ENCODE measurements at places on chromosomes 4 and X. TPM values are rescaled to one million over a fixed set of nuclear protein-coding genes. Genes with fewer than 3 reads are reported as not detected.

The MID2 gene
- polyA plus RNA-seq: not detected

The VCX3A gene
- polyA plus RNA-seq: 28.0 TPM

The CSN1S1 gene
- not detected for polyA plus RNA-seq

The GLRA3 gene
- 0.07 TPM for polyA plus RNA-seq

The CLDN22 gene
- polyA plus RNA-seq: not detected

The TCEAL9 gene
- polyA plus RNA-seq: 67.1 TPM

The SORCS2 gene
- not detected for polyA plus RNA-seq

The CLDN2 gene
- not detected for polyA plus RNA-seq

The STPG2 gene
- polyA plus RNA-seq: not detected

The GC gene
- not detected for polyA plus RNA-seq

The TBC1D8B gene
- 0.30 TPM for polyA plus RNA-seq

DNA sequence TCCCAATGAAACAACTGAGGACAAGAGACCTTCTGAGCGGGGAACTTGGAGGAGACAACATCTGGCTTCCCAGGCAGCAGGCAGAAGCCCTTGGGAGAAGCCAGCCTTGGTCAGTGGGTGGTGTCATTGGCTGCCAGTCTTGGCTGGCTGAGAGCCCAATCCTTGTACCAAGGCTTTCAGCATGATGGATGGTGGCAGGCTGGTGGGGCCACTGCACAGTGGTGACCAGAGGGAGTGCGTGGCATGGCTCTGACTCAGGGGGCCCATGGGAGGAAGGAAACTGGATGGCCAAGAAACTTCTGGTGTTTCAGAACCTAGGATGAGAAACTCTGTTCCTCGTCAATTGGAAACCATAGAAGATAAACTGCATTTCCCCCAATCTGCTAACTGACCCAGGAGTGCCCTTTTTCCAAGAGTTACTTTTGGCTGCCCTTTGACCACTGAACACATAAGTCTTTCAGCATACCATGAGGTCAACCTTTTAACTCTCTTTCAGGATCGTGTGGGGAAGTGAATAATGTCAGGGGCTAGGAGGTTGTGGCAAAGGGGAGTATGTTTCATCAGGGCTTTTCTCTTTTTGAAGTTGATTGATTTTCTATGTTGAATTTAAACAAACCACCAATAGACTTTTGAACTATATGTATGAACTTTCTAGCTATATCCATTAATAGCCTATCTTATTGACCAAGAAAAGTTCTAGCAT, 60.9 kb downstream of the SOWAHB start:
- DNase-seq: no peak
- no peaks in the 10 kb centered on the region for H3K27me3 ChIP-seq
- H3K4me3 ChIP-seq: no peak overlapping the region
- no peaks in the 10 kb centered on the region for H3K36me3 ChIP-seq
- H3K27ac ChIP-seq: no peak overlapping the region

GRCh38 chr4:109209647-109210046, 92.8 kb downstream of the COL25A1 start:
- H3K27me3 ChIP-seq: no peaks in the 10 kb centered on the region
- no peak overlapping the region for H3K27ac ChIP-seq
- H3K4me1 ChIP-seq: no peaks in the 10 kb centered on the region
- H3K36me3 ChIP-seq: no peaks in the 10 kb centered on the region
- DNase-seq: no peak
- no peak overlapping the region for H3K4me3 ChIP-seq

DNA sequence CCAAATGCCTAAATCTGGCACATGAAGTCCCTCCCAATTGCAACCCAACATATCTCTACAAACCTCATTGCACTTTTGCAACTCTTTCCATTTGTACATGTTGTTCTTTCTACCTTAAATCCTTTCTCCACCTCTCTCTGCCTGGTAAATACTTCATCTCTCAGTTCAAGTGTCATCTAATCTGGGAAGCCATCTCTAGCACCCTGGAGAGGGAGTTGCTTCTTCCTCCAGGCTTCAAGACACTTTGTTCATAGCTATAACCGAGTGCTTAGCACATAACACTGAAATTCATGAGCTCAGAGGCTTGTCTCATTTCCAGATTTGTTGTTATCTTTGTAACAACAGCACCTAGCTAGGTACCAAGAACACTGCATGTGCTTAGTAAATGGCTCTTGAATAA, 114.8 kb upstream of the NAP1L5 start:
- peaks cover 6% of the 10 kb centered on the region for H3K4me1 ChIP-seq
- H3K27ac ChIP-seq: no peak overlapping the region
- no peaks in the 10 kb centered on the region for H3K36me3 ChIP-seq
- no peak for DNase-seq
- H3K27me3 ChIP-seq: no peaks in the 10 kb centered on the region
- no peak overlapping the region for H3K4me3 ChIP-seq

GRCh38 chrX:135112096-135112729, 8.1 kb downstream of the ETDB start:
- no peak overlapping the region for H3K27ac ChIP-seq
- no peaks in the 10 kb centered on the region for H3K27me3 ChIP-seq
- peak; percentile 10 for DNase-seq
- H3K36me3 ChIP-seq: no peaks in the 10 kb centered on the region

GRCh38 chr4:120754590-120754989, 167.9 kb downstream of the PRDM5 start:
- no peak for DNase-seq
- H3K36me3 ChIP-seq: no peaks in the 10 kb centered on the region
- H3K4me3 ChIP-seq: no peak overlapping the region

GRCh38 chrX:83508526-83509253, 600 bp downstream of the POU3F4 start:
- H3K4me1 ChIP-seq: no peaks in the 10 kb centered on the region
- no peak overlapping the region for H3K4me3 ChIP-seq

DNA sequence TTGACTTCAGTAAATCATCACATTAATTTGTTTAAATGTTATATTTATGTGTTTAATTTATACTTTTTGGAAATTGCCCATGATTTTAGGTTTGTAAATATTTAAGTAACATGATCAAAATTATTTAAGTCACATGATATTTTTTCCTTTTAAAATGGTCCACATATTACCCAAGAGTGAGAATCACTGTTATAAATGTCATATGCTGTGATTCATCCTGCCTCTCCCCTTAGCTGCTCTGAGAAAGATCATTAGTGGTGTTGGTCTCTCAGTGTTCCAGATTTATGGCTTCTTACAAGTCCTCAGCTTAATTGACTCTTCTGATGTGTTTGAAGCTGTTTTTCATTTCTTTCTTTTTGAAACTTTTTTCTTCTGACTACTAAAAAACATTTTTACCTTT, 70.1 kb downstream of the SPANXN4 start:
- no peak overlapping the region for H3K4me3 ChIP-seq
- H3K27me3 ChIP-seq: no peaks in the 10 kb centered on the region
- H3K27ac ChIP-seq: no peak overlapping the region
- H3K36me3 ChIP-seq: no peaks in the 10 kb centered on the region
- H3K4me1 ChIP-seq: no peaks in the 10 kb centered on the region

DNA sequence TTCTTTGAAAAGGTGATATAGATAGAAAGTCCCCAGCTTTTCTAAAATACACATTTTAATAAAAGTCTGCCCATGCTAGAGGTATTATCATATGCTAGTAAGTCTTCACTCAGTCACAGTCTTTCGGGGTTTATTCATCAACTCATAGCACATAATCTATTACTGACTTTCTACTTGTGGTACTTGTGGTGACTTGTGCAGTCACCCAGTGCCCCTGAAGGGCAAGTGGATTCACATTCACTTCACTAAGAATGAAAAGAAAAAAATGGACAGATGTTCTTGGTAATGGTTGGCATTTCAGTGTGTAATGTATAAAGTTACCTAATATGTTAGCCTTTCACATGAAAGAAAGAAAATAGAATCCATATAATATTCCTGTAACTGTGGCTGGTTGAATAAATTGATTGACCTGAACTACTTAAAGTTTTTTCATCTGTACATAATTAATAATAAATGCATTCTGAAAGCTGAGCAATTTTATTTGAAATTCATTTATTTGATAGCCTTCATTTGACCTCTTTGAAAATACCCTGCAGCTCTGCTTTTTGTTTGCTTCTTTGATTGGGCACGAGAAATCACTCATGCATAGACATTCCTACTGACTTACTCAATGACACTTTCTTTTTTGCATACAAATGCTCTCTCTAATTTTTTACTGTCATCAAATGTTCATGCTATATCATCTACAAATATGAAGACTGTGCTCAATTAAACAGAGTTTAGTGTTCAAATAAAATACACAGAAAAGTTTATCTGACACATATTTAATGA, 39.5 kb upstream of the ZNF330 start:
- DNase-seq: no peak
- no peaks in the 10 kb centered on the region for H3K27me3 ChIP-seq
- no peak overlapping the region for H3K27ac ChIP-seq
- no peak overlapping the region for H3K4me3 ChIP-seq
- no peaks in the 10 kb centered on the region for H3K36me3 ChIP-seq

DNA sequence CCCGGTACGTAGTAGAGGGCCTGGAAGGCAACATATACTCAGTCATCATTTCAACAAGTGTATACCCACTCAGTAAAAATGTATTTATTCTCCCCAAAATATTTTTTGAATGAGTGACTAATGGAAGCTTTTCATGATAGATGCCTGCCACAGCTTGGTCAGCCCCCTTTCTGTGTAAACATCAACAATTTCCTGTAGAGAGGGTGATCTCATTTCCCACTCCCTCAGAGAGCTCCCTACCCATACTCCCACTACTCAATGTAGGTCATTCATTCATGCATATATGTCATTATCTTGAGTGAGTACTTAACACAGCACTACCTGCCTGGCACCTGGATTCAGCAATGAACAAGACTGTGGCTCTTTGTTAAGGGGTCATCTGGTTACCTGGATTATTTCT, 81.9 kb downstream of the STK32B start:
- H3K36me3 ChIP-seq: no peaks in the 10 kb centered on the region
- H3K27me3 ChIP-seq: peaks cover 14% of the 10 kb centered on the region
- DNase-seq: no peak

DNA sequence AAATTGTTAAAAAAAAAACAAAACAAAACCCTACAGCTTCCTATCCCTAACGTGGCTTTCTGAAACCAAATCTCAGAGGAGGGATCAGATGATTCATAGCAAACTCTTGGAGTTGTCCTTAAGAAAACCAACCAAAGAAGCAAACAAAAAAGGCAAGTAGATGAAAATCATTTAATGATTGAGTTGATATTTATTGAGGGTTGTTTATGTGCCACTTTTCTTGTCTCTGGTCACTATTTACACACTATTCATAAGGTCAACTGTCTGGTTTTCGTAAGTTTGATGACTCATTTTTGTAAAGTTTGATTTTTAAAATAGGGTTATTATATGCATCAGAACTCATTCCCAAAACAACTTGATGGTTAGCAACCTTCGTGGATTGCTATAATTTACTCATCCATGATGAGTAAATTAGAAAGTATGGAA, 133.4 kb downstream of the UNC5C start:
- no peak overlapping the region for H3K27ac ChIP-seq
- H3K36me3 ChIP-seq: no peaks in the 10 kb centered on the region
- H3K4me1 ChIP-seq: no peaks in the 10 kb centered on the region
- no peak overlapping the region for H3K4me3 ChIP-seq
- DNase-seq: no peak

GRCh38 chrX:69988955-69989394, 60.8 kb downstream of the AWAT2 start:
- no peak for DNase-seq
- H3K4me1 ChIP-seq: no peaks in the 10 kb centered on the region
- H3K27me3 ChIP-seq: no peaks in the 10 kb centered on the region
- H3K27ac ChIP-seq: no peak overlapping the region
- no peaks in the 10 kb centered on the region for H3K36me3 ChIP-seq

All from K562 (cell line).